Endothelial cell of umbilical vein (primary cell): ENCODE measurements at places on chromosomes 16 and 17. TPM values are rescaled to one million over a fixed set of nuclear protein-coding genes. Genes with fewer than 3 reads are reported as not detected.

Gene RNF166
- total RNA-seq: 38.8 and 41.8 TPM in 2 replicates

GRCh38 chr16:56041556-56042140 lies 149.6 kb upstream of the GNAO1 start:
- no peak for DNase-seq

Gene GH2
- not detected in 2 replicates for total RNA-seq

DNA sequence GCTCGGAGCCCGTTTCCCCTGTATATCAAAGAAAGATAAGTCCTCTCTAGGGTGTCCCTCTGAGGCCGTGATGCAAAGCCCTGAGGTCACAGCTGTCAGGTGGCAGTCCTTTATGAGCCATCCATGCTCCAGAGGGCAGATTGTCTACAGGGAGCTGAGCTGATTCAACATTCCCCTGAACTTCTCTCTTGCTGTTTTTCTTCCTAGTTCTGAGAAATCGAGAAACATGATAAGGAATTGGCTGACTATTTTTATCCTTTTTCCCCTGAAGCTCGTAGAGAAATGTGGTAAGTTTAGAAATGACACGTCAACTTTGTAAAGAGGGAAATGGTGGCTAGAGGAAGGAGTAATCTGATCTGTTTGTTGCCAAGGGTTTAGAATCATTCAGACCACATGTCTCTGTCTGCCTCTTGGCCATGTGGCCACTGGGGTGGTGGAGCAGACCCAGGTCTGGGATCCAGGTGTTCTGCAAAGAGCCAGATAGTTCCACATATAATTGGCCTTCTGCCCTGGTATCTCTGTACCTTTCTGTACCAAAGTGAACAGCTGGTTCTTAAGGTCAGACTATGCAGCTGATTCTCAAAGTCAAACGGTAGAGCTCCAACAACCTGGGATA lies 3.5 kb downstream of the CTNS start:
- DNase-seq: peak; percentile 64

DNA sequence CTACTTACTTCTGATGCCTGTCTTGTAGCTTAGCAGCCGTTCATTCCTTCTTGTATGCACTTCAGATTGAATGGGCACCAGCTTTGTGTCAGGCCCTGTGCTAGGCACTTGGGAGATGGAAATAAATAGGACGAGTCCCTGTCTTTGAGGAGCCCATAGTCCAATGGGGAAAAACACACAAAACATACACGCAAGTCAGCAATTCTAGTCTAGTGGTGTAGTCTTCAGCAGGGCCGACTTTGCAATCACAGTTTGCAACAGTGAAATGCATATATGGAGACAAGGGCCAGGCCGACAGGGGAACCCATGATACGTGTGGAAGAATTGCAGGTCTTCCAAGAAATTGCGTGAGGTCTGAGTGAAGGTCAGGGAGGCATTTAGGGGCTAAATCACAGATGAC lies 262.6 kb downstream of the MAF start:
- no peak for DNase-seq

Gene KRTAP16-1
- not detected in 2 replicates for total RNA-seq

GRCh38 chr16:6946802-6947201 lies 385.8 kb upstream of the RBFOX1 start:
- DNase-seq: no peak

GRCh38 chr16:86071611-86072240 lies 172.8 kb downstream of the IRF8 start:
- DNase-seq: no peak

Gene CMTM1
- total RNA-seq: 9.3 and 12.3 TPM in 2 replicates

GRCh38 chr17:82709676-82710498 lies 6.6 kb upstream of the FN3KRP start:
- no peak for DNase-seq

GRCh38 chr17:81493198-81494038 lies 19.2 kb downstream of the ACTG1 start:
- DNase-seq: no peak

- DNase-seq: no peak
These were observed 36.7 kb upstream of the ERCC4 start for GRCh38 chr16:13883276-13883675.

DNA sequence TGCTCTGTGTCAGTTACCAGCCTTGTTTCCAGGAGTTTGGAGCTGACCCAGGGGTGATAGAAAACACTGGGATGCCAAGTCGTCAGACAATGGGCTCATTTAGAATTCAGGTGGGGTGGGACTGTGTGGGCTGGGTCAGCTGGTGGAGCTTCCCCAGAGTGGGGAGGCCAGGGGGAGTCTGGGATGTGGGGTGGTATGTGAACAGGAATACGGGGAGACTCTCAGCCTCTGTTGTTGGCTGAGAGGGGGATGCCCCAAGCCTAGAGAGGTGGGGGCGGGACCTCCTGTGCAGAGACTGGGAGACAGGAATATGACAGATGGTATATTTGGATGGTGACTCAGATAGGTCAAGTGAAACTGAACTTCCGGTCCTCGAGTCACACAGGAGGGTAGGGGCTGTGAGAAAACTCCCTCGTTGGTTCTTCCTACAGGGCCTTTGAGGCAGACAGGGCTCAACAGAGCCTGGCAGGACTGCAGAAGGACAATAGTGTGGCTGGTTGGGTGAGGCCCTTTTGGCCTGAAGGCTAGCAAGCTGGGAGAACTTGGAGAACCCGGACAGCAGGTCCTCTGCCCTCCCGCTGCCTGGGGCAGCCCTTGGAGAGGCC lies 23.7 kb downstream of the CDH1 start:
- no peak for DNase-seq

GRCh38 chr16:80065541-80065940 lies 465.0 kb upstream of the MAF start:
- DNase-seq: no peak

GRCh38 chr16:58515871-58516767 lies 802 bp downstream of the SETD6 start:
- no peak for DNase-seq

Gene TBC1D3E
- total RNA-seq: not detected in 2 replicates

DNA sequence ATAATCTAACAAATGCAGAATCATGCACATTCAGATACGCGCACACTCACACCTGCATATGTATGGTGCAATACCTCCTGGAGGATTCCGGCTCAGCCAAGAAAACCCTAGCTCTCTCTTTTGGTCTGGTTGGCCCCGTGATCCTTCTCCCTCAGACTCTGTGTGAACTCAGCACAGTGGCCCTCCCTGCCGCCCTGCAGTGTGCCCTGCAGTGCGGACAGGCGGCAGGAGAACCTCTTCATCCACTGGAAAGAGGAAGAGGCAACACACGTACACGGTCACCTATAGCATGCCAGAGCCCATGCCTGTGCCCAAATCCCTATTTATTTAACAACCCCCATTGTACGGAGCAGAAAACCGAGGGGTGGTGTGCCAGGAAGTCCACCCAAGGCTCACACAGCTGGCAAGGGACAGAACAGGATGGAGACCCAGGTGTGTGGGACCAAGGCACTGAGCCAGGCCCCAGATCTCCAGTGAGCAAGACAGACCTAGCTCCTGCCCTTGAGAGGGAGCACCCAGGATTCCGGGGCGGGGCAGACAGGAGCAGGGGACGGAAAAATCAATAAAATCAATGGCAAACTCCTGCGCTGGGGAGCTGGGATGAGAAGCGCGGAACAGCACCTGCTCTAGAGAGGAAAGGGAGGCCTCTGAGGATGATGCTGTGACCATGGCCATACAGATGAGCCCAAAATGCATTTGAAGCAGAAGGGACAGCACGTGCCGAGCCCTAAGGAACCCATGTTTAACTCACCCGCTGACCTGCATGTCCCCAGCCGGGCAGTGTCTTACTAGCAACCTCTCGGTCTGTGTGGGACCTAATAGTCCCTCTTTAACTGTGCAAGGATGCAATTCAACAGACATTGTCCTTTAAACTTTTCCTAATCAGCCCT lies 54.7 kb upstream of the CIBAR2 start:
- no peak for DNase-seq

Gene ACSM3
- total RNA-seq: 10.2 and 37.3 TPM in 2 replicates

GRCh38 chr17:5584383-5585286 lies at the start of gene NLRP1:
Gene NLRP1 (minus strand): TSS chr17:5584509. CDS start chr17:5583957, 552 bp downstream.
- DNase-seq: peak; percentile 95

DNA sequence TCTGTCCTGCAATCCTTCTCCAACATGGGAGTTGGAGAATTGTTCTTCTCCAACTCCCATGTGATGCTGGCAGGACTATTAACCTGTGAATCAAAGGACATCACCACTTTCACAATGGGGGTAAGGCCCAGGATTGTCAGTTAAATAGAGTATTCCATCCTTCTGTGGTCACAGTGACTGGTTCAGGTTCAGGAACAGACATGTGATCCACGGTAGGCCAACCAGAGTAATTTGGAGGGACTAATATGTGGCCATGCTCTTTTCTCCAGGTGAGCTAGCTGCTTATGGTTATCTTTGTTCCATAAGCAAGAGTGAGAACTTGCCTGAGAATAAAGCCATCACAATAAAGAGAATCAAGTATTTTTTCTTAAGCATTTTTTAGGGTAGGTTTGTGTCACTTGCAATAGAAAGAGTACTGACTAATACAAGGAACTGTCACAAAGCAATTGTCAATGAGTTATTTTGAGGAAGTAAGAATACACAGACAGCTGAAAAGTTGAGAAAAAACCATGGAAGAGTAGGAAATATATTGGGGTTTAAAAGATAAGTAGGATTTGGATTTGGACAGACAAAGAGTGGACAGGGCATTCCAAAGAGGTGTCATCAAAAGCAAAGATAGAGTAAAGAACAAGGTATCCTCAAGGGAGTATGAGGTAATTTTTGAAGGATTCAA lies 63.4 kb downstream of the BRIP1 start:
- DNase-seq: no peak

DNA sequence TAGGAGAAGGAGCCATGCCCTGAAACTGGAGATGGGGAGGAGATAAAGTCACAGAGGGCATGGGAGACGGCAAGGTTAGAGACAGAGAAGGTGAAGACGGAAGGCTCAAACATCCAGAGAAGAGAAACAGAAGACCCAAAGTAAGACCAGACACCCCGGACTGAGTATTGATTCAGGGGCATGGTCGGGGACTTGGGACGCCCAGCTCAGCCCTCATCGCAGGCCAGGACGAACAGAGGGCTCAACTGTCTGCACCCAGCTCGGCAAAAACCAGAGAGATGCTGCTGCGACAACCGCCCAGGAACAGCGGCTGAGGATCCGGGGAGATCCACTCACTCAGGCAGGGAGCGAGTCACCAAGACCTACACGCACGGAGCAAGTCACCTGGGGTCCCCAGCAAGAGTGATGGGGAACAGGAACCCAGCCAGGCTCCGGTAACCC lies 999 bp downstream of the XYLT1 start:
- no peak for DNase-seq

Gene KRTAP1-5
- not detected in 2 replicates for total RNA-seq

Gene KRT33B
- total RNA-seq: not detected in 2 replicates

Gene SYNGR3
- total RNA-seq: 0.81 and 0.95 TPM in 2 replicates
